NCI-H2081 (cell line): ENCODE measurements at places on chromosomes 1 and 21.
A peak's percentile ranks its signal among the peaks of the same experiment; 100 is the strongest.

DNA sequence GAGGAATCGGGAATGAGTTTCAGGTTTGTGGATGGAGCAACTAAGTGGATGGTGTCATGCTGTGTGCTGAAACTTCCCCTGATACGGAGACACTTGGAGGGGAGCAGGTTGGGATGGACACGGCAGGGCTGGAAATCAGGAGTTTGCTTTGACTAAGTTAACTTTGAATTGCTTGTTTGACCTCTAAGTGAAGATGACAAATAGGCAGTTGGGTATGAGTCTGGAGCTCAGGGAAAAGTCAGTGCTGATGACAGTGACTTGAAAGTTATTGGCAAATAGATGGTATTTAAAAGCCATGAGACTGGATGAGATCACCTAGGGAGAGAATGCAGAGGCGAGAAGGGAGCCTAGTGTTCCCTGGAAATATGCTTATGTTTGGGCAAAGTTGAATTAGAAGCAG is 12.8 kb upstream of the ZSCAN20 start:
- DNase-seq: no peak

DNA sequence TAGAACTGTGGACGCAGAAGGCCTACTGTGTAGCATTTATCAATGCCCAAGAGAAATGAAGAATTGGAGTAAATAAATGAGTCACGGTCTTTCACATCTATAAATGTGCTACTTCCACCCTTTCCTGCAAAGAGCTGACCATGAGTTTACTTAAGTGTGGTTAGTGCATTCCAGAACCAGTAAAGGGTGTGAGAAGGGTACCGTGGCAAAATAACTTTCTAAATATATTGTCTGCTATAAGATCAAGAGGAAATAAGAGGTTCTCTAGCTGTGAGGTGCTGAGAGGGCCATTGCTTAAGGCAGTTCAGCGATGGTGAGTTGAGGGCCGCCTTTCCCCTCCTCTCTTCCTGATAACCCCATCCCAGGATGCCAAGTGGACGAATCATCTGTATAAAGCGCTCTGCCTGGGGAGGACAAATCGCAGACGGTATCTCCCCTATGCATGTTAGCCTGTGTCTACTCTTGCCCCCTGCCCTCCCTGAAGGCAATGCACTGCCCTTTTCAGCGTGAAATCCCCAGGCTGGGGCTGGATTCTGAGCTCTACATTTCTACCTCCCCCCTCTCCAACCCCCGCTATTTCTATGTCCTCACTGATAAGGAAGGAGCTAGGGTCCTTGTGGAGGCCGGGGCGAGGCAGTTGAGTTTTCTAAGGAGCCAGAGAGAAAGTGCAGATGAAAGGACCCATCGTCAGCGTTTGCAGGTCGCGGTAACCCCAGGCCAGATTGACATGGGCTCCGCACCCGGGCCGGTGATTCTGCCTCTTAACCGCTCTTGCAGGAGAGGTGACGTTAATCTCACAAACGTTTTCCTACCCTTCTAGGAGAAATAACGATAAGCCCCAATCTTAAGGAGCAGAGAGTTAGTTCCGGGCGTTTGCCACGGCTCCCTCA is 1.5 kb upstream of the NCAM2 start:
- DNase-seq: no peak

- DNase-seq: no peak
These were observed 39.7 kb downstream of the EIF2B3 start for GRCh38 chr1:44946725-44947062.

GRCh38 chr1:36224537-36225282 is 467 bp downstream of the THRAP3 start:
- peak; percentile 89 for DNase-seq

- DNase-seq: no peak
These were observed 281.9 kb upstream of the ADAMTS5 start for GRCh38 chr21:27248814-27249213.

- no peak for DNase-seq
These were observed 36.1 kb downstream of the PHC2 start for GRCh38 chr1:33394770-33395169.

DNA sequence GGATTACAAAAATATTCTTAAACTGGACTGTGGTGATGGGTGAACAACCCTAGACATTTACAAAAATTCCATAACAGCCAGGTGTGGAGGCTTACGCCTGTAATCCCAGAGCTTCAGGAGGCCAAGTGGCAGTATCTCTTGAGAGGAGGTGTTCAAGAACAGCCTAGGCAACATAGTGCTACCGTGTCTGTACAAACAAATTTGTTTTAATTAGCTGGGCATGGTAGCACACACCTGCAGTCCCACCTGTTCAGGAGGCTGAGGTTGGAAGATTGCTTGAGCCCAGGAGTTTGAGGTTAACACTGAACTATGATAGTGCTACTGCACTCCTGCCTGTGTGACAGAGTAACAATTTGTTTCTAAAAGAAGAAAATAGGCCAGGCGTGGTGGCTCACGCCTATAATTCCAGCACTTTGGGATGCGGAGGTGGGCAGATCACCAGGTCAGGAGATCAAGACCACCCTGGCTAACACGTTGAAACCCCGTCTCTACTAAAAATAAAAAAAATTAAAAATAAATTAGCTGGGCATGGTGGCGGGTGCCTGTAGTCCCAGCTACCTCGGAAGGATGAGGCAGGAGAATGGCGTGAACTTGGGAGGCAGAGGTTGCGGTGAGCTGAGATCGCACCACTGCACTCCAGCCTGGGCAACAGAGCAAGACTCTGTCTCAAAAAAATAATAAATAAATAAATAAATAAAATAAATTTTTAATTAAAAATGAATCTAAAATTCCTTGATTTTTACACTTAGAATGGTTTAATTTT is 37.1 kb downstream of the ARID4B start:
- DNase-seq: no peak

GRCh38 chr1:100397681-100398080 is 45.4 kb downstream of the CDC14A start:
- no peak for DNase-seq

- no peak for DNase-seq
These were observed 46.2 kb upstream of the BCL10 start for GRCh38 chr1:85322655-85323054.

DNA sequence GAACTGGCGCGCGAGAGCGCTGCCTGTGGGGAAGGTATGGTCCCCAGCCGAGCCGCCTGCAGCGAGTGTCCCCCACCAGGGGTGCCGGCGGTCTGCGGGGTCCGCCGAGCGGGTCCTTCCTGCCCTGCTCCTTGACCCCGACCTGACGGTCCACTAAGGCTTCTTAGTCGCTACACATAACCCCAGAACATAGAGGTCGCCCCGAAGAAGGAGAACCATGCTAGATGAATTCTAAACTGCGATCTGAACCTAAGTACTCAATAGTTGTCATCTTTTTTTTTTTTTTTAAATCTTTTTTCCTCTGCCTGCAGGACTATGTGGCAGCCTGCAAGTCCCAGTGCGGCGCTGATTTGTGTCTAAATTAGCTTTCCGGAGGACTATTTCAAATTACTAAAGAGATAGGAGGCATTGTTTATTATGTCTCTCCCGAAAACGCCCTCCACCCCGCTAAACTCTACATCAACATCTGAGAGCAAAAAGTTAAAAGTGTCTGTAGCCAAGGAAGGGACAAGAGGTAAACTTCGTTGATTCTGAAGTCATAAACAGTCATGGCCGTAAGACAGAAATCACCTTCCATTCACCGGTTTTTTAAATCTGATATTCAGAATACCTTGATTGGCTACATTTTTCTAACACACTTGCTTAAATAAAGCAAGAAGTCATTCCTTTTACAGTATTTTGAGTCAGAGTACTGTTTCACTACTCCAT is 476 bp downstream of the AXDND1 start:
- DNase-seq: no peak

GRCh38 chr1:183150445-183150844 is 35.6 kb upstream of the LAMC2 start:
- DNase-seq: no peak

DNA sequence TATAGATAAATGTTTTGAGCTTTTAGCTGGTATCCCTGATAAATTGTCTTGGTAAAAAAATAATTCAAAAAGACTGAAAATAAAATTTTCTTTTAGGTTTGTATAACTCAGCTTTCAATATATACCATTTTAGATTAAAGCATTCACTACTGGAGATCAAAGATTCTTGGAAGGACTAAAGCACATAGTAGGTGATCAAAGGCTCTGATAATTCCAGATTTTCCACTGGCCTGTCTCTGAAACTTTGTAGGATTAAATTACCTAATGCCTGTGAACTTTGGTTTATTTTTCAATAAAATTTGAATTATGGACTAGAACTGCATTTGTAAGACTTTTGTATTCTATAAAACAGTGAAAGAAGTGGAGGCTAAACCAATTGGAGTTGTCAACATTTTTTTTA is 1.2 kb upstream of the RGS18 start:
- no peak for DNase-seq

DNA sequence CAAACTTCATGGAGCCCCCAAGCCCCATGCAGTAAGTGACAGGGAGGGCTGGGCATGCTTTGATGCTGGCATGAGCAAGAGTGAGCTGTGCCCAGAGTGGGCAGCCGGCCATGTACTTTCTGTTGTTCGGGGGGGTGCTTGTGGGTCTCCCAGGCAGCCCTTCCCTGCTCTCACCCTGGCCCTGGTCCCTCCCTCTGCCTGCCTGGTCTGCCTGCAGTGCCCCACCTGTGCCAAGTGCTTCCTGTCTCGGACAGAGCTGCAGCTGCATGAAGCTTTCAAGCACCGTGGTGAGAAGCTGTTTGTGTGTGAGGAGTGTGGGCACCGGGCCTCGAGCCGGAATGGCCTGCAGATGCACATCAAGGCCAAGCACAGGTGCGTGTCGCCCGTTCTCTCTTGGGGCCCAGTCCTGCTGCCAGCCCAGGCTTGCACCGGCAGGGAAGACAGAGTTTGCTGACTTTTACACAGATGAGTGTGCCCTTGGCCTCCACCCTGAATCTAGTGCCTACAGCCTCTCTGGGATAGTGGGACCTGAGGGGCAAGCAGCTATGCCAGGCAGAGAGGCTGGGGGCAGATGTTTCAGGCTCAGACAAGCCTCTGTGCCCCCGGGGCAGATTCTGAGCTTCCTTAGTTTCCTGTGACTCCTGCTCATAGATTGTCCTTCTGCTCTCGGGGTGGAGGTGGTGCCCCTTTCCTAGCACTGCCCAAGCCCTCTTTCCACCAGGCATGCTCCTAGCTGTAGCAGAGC is 7.6 kb downstream of the ZBTB48 start:
- DNase-seq: peak; percentile 73

DNA sequence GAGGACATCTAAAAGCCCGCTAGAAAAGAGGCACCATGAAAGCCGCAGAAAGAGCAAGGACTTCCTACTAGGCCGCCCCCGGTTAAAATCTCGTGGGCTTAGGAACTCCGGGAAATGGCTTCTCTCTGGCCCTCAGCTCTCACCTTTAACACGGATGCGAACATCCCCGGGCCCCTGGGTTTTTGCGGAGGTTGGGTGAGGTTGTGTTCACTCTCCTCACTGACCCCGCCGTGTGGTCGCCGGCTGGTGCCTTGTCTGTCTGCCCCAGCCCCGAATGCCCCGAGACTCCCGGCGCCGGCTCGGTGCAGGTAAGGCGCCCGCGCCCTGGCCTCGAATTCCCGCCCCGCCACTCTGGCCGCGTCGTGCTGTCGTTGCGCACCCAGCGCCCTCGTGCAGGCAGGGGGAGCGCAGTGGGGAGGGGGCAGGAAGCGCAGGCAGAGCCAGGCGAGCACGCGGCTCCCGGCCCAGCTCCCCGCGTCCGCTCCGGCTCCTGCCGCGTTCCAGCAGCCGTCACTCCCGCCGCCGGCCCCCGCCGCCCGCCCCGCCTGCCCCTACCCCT is at the start of gene SHISAL2A:
Gene SHISAL2A (plus strand): TSS at position 437 of the 559 bp plus-strand sequence. CDS start 326 bp downstream, outside the sequence.
- DNase-seq: no peak

DNA sequence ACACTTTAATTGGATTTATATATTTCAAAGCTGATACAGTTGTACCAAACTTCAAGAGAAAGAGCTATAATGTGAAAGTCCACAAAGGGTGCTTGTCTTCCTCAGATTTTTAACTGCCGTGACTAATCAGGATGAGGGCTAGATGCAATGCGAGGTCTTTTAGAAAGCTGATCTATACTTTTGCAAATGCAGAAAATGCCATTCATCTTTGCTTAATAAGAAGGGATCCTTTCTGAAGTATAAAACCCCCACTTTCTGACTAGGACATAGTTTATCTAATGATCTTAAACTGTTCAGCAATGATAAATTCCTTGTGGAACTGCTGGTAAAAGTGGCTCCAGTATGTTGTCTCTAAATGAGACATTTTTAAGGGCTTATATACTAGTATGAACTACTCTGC is 102.7 kb upstream of the NGF start:
- no peak for DNase-seq

DNA sequence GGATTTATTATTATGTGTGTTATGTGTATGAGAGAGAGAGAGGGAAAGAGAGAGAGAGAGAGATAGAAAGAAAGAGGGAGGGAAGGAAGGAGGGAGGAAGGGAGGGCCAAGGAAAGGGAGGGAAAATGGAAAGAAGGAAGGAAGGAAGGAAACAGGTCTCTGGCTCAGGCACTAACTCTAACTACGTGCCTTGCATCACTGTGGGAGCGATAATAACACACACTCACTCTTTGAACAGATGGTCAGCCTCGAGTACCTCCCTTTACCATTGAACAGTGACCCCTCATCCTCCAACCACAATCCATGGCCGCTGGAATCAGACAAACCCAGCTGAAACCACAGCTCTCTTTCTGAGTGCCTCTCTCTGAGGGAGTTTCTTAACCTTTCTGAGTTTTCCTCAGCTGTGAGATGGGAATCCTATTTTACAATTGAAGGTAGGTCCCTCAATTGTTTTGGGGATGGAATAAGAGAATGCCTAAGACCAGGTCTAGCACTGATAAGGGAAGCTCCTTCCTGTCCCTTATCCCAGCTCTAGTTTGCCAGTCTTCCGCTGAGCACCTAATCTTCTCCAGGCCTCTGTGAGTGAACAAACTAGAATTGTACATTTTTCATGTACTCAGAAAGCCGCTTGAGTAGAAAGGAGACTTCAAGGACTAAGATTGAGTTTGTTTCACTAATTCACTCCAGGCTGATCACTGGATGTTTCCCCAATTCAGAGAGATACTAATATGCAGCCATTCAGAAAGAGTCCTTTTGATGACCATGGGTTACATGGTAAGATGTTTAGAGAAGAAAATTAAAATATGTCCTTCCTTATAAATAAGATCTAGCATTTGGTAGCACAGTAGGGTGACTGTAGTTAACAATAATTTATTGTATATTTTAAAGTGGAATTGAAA is 62.8 kb downstream of the IRF2BP2 start:
- DNase-seq: no peak

GRCh38 chr21:17679002-17679600 is 66.4 kb upstream of the BTG3 start:
- peak; percentile 51 for DNase-seq

GRCh38 chr1:3304246-3304645 is 150.2 kb upstream of the ARHGEF16 start:
- no peak for DNase-seq

DNA sequence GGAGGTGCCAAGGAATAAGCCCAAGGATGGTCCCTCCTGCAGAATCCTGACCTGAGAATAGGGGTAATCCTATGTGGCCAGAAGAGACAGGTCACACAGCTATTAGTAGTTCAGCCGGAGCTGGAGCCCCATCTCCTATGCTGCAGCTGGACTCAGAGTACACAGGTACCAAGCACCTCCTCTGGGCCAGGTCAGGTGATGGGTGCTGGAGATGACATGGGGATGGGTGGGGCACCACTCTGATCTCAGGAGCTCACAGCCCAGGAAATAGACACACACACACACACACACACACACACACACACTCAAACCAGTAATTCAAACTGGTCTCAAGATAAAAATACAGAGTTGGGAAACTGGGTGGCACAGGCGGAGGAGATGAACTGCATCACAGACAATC is 54.2 kb upstream of the SSBP3 start:
- DNase-seq: no peak
